HEK293T (cell line): ENCODE measurements at places on chromosomes 5 and 9.

DNA sequence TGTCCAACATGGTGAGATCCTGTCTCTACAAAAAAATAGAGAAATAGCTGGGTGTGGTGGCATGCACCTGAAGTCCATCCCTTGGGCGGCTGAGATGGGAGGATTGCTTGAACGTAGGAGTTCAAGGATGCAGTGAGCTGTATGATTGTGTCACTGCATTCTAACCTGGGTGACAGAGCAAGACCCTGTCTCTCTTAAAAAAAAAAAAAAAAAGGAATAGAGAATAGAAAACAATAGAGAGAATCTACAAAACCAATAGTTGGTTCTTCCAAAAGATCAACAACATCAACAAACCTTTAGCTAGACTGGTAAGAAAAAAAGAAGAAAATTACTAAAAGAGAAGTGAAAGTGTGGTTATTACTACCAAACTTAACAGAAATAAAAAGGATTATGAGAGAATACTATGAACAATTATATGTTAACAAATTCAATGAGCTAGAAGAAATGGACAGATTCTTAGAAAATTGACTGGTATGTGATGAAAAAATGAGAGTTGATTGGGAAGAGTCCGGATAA lies 8.1 kb upstream of the SLC38A9 start:
- DNase-seq, result no peak

GRCh38 chr5:141973871-141974595 lies 5.1 kb downstream of the RNF14 start:
- no peak for DNase-seq

- DNase-seq, result no peak
Observed at GRCh38 chr5:90644132-90644531, 85.5 kb downstream of the ADGRV1 start.

DNA sequence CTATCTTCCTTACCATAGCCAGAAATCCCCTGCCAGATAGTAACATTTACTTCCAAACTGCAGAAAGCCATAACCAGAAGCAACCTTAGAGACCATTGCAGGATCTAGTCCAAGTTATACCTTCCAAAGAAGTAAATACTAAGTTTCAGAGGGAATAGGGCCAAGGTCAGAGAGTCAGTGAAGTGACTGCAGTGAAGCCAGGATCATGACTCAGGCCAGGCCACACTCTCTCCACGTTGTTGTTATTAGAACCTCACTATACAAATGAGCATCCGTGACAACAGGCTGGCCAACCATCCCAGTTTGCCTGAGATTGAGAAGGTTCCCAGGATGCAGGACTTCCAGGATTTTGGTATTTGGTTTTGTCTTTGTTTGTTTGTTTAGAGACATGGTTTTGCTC lies 11.3 kb downstream of the ERAP1 start:
- DNase-seq, result no peak

GRCh38 chr5:82424211-82424610 lies 146.1 kb upstream of the RPS23 start:
- no peak for DNase-seq

GRCh38 chr5:15966066-15966640 lies 213.4 kb downstream of the MARCHF11 start:
- DNase-seq, result no peak

GRCh38 chr5:116045821-116046220 lies 13.5 kb downstream of the ARL14EPL start:
- DNase-seq, result no peak

DNA sequence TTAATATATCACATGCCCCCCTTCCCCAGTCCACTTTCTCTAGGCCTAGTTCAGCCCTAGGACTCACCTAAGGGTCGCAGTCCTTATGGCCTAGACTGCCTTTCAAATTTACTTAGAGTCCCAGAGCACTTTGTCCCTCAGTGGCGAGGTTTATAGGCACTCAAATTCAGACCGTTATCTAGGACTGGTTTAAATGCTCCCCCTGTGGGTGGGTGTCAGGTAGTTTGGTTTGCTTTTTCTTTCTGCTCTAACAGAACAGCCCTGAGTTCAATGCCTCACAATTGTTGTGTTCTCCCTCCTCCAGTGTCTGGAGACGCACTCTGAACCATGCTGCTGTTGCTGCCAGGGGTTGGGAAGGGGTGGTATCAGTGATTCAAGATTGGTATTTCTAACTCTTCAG lies 317.1 kb downstream of the MAT2B start:
- no peak for DNase-seq

DNA sequence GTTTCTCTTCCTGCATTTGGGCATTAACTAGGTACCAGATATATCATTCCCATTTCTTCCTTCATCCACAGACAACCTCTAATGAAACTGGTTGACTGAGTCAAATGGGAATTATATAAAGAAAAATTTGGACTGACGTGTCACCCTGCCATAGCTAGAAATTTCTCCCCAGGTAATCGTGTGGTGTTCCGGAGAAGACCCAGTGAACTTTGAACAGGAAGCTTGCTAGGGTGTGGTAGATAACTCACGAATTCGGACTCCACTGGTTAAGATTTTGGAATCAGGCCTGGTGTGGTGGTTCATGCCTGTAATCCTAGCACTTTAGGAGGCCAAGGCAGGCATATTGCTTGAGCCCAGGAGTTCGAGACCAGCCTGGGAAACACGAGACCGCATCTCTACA lies 114.3 kb upstream of the OTULINL start:
- DNase-seq, result no peak

GRCh38 chr9:72402744-72403143 lies 37.7 kb upstream of the ZFAND5 start:
- no peak for DNase-seq

DNA sequence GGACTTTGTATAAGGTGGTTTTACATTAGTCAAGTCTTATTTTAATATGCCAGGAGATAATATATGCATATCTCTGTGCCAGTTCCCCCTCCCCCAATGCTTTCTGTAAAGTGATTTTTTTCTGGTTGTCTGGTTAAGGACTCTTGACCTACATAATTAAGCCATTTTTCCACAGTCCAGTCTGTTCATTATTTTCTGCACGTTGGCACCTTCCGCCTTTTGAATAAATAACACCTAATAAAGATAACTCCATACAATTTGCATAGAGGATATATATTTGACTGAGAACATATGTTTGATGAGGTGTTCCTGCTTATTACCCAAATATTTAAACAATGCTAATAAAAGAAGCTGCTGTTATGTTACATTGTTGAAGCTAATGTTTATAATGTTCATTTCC lies 320.9 kb downstream of the DMAC1 start:
- DNase-seq, result no peak

- DNase-seq, result no peak
Observed at GRCh38 chr5:127898551-127899213, 184.9 kb upstream of the SLC12A2 start.

DNA sequence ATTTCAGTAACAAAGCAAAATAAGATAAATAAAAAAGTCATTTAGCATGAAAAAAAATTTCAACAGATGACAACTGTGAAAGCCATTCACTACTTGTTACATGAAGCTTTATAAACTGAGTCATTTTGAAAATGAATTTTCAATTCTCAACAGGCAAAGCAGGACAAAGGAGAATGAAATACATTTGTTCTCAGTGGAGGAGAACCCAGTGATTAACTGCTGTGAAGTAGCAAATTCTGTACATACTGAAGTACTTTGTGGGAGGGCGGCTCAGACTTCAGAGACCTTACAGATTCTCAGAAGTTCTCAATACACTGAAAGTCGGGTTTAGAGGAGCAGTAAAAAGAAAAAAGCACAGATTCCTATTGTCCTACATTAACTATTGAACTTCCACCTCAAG lies 21.7 kb downstream of the SKIC3 start:
- no peak for DNase-seq

DNA sequence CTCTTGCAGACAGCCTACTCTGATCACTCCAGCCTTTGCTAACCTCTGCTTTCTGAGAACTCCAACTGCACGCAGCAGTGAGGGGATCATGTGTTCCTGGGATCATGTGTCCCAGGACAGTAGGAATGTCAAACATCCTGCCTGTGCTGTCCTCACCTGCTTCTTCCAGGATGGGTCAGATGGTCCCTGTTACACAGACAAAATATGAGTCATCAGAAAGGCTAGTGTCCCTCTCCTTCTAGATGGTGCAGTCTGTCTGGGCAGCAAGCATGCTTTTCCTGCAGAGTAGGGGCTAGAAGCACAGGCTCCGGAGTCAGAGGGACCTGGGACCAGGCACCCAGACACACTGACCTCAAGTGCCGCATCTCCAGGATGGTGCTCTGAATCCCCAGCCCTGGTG lies 20.1 kb upstream of the SLC25A48 start:
- DNase-seq, result no peak

DNA sequence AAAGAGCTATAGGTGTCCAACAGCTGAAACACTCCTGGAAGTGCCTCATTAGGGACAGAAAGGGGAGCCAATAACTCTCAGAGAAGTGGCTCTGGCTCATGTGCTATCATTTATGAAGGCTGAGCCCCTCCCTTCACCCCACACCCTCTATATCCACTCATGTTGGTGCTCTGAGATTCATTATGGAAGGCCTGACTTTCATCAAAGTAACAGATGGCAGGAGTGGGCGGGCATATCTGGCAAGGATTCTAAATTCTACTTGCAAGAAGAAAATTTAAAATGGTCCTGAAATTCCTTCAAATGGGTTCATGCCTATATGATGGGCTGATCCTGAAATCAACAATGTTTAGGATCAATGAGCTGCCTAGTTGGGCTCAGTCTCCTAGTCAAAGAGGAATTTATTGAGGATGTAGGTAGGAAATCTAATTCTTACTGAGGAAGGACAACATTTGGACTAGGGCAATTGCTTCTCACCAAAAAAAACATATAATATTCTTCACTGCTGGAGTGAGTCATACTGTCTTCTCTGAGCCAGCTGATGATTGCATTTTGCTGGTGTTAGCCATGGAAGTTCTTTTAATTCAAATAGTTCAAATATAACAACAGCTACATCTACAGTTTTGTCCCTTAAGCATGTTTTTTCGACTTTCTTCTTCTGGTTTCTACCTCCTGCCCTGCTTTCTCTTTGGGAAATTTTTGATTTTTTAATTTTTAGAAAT lies 23.5 kb downstream of the NMRK1 start:
- DNase-seq, result no peak

DNA sequence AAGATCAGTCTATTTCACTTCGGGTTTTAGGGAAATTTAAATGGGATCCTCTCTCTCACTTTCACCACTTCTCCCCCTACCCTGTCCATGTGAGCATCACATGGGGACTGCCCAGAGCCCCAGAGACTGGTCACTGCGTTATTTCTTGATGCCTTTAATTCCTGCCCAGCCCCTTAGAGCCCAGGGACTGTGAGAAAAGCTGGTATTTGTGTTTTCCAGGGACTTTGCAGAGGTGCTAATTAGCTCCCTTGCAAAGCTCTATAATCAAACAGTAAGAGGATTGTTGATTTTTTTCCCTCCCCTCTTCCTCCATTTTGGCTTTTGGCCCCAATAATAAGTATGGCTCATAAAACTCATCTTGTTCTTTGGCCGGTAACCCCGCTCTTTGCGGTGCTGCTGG lies 35.6 kb downstream of the NTRK2 start:
- DNase-seq, result no peak

DNA sequence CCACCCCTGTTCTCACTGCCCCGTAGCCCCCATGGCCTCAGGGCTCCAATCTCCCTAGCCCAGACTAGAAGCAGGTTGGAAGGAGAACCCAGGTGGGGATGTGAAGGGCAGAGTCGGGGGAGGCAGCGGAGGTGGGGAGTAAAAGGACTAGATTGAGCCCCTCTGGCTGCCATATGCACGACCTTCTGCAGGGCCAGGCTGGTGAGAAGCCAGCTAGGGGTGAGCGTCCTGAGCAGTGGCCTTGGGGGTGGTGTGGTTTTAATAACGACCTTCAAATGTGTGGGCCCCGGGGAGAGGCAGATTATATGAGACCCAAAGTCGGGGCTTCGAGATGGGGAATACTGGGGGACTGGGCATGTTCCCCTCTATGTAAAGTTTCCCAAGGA lies 139.5 kb downstream of the C9orf50 start:
- no peak for DNase-seq
